IPS-NIHi11 (cell line): ENCODE measurements at places on chromosomes 16 and 17.

DNA sequence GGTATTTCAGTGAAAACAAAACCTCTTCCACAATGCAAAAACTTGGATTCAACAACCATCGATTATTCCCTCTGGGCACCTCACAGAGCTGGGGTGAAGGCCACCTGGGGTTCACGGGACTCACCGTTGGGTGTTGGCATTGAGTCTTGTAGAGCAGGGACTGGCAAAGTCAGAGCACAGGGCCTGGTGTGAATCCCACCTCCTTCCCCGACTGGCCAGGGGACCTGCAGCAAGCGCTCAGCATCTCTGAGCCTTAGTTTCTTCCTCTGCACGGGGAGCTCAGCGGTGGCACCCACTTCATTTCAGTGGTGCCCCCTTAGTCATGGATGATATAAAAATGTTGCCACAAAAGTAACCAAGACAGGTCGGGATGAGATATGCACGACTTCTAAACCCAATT, 100.4 kb downstream of the METRNL start:
- DNase-seq = no peak

DNA sequence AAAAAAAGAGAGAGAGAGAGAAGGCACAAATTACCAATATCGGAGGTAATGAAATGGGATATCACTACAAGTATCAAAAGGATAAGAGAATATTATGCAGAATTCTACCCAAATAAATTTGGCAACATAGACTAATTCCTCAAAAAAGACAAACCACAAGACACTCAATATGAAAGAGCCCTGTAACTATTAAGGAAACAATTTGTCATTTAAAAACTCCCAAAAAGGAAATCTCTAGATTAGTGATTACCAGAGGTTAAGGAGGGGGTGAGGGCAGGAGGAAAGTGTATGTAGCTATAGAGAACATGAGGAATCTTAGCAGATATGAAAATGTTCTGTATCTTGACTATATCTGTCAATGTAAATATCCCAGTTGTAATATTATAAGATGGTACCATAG, 54.0 kb downstream of the CFDP1 start:
- DNase-seq = no peak

DNA sequence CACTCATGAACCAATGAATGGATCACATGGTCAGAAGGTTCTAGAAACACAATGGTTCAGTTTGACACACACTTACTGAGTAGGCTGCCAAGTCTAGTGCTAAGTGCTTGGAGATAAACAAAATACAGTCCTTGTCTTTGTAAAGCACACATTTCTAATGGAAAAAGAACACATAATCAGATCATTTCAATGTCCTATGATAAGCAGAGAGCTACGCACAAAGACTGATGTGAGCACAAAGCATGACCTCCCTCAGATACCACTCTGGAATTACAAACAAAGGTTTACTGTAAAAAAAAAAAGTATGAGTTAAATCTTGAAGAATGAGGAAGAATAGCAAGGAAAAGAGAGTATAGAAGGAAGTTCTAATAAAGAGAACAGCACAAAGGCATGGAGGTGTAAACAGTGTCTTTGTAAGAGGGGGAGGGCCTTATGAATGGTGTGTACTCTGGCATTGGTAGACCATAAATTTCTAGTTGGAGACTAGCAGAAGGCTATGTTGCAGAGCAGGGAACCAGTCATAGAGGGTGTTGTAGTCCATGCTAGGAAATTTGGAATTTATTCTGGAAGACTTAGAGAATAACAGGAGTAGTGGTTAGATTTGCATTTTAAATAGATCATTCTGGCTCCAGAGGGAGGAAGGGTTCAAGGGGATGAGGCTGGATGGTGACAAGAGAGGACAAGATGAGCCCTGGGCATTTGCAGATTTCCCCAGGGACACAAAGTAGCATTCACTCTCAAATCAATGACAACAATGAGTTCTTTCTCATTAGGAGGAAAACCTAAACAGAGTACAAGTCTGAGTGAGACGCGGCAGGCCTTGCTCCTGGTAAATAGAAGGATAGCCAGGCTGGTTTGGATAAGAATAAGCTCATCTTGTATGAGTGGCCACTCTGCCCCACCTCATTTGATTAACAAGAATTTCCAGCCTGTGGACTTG, 468.0 kb downstream of the TOX3 start:
- no peak for DNase-seq

GRCh38 chr16:14505846-14506245, 124.2 kb downstream of the PARN start:
- DNase-seq = no peak

DNA sequence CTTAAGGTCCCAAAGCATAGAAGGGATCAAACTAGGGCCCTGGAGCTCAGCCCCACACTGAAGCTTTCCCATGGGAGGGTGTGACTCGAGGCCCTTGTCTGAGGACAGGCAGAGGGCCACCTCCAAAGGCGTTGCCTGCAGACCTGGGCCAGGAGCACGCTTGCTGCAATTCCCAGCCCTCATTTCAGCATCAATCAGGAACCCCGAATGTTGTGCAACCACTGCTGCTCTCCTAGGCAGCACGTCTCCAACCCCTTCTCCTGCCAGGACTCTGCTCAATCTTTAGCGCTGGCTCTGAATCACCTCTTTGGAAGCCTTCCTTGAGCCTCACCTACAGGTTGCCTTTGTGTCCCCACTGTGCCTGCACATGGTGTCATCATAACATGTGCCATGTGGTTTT, 14.0 kb upstream of the ATP2C2 start:
- no peak for DNase-seq
